Subcutaneous adipose tissue (tissue), 4 donors: ENCODE measurements at places on chromosomes 4 and X. TPM values are rescaled to one million over a fixed set of nuclear protein-coding genes. Genes with fewer than 3 reads are reported as not detected.

Gene PPBP
- total RNA-seq = not detected

Gene ARMCX5
- total RNA-seq = 9.0 TPM

Gene P2RY10
- total RNA-seq = 0.66 TPM

Gene PCDH18
- total RNA-seq = 105 TPM

Gene GRIPAP1
- total RNA-seq = 46.3 TPM

Gene DCAF4L1
- total RNA-seq = 0.85 TPM

Gene SCLT1
- 13.6 TPM for total RNA-seq
